ENCODE measurements at places on chromosomes 6 and 20.
A peak's percentile ranks its signal among the peaks of the same experiment; 100 is the strongest.

DNA sequence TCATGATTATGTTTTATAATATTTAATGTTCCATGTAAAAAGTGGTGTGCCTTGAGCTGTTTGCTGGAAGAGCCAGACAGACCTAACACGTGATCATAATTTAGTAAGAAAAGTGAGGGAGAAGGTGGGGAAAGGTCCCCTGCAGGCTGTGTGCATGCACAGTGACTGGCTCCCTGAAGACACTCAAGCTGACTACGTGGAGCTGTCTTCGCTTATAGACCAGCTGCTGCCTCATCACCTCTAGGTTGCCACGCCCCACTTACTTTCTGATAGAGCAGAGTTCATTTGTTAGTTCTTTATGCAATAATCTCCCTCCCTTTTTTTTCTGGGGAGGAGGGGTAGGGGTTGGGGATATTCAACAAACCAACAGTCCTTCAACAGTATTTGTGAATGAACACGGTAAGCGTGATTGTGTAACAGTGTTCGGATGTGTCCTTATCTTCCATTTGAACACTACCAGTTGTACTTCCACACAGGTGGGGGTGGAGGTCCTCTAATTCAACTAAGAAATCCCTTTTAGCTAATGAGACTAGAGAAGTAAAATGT is 157.3 kb downstream of the BACH2 start:
- no peak for DNase-seq

DNA sequence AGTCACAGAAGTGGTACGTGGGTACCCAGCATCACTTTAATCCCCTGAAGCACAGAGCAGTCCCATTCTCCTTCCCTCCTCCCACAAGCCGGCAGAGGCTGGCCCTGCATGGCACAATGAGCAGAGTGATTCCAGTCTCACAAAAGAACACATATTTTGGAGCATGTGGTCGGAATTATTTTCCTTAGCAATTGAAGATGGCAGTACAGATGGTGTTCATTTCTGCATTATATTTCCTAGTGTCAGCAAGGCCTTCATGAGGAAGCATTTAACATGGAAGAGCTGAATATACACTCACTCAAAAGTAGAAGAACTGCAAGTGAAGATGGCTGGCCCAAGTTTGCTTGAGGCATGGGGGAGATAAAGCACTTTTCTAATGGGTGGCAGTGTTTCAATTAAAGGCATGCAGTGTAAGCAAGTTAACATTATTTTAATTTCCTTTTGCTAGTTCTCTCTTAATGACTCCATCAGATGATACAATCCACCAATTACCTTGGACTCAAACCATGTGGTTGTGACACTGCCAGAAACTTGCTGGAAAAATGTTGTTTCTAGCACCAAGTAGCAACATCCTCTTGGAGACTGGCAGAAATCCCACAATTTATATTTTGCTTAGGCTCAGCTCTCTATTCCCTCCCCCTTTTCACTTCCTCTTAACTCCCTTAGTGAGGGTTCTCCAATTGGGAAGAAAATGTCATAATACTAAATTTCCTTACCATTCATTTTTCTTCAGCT is 74.4 kb downstream of the ARHGAP18 start:
- DNase-seq, result no peak

DNA sequence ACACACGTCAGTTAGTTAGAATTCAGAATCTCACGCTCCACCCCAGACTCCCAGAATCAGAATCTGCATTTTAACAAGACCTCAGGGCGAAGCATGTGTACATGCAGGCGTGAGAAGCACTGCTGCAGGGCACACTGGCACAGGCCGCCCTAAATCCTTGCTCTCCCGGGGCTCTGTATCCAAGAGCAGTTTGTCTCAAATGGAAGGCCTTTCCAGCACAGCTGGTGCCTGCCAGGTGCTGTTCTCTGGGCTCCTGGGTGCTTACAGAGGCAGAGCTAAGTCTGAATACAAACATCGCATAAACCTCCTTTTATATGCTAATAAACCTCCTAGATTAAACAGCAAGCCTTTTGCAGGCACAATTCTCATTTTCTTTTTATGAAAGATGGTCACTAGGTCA is 119.1 kb upstream of the CD93 start:
- DNase-seq, result no peak

- DNase-seq, result no peak
Observed at GRCh38 chr20:32507998-32508774, 76.9 kb downstream of the NOL4L start.

GRCh38 chr20:19688031-19688806 is 69.8 kb upstream of the RIN2 start:
- peak; percentile 90 for DNase-seq

DNA sequence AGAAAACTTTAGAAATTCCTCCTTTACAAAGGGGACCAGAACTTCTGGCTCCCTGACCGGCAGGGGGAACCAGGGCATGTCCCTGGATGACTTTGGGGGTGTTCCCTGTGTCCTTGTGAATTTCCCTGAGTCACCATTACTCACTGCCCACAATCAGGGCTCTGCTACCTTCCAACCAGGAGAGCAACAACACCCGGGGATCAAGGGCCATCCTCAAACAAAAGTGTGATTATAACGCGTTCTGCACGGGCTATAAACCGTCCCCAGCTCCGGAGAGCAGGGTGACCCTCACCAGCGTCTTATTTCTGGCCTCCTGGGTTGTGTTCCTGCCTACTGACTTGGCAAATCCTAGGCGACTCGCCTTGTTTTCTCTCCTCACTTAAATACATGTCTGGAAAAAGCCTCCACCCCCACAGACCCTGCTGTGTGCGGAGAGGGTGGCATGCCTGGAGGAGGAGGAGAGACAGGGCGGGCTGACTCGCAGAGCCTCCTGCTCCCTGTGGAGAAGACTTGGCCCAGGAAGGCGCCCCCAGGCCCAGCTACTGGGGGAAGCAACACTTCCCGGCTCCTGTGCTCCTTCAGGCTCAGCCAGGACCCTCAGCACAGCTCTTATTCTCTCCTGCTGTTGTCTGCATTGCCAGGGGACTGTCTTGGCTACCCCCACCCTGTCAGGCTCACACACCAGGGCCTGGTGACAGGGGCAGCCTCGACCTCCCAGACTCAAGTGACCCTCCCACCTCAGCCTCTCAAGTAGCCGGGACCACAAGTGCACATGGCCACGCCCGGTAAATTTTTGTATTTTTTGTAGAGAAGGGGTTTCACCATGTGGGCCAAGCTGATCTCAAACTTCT is 54.1 kb downstream of the FGD2 start:
- DNase-seq, result peak; percentile 95

- DNase-seq, result no peak
Observed at GRCh38 chr6:118529756-118530155, 18.3 kb upstream of the PLN start.

- no peak for DNase-seq
Observed at GRCh38 chr6:88584581-88585275, 378.7 kb downstream of the RNGTT start.

GRCh38 chr6:129263176-129263575 is 380.2 kb downstream of the LAMA2 start:
- DNase-seq, result no peak

DNA sequence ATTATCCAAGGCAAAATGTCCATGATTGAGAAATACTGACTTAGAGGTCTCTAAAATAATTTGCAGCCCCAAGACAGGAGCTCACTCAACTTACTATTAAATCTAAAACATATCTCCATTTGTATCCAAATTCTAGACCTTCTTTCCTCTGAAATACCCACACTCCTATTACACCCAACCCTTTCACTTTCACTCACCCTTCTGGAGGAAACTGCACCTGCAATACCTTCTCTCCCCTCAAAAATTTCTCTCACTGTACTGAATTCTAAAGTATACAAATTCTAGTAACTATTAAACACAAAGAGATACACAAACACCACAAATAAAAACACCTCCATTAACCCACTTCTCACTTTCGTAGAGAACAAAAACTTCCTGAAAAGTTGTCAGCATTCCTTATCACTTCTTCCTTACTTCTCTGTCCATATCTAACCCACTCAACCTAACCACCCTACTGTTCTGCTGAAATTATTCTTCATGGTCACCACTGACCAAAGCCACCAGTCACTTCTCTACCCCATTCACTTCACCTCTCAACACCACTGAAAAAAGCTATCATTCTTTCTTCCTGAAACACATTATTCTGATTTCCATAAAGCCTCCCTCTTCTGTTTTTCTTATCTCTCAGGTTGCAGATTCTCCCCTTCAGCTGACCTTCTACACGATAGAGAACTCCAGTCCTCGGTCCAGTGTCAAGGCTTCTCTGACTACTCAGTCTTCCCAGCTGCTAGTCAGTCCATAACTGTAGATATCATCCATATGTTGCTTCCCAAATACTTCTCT is 12.0 kb downstream of the LMBRD1 start:
- no peak for DNase-seq

- DNase-seq, result no peak
Observed at GRCh38 chr6:150349546-150349945, 19.3 kb upstream of the IYD start.

GRCh38 chr6:85715797-85716196 is 73.1 kb upstream of the SYNCRIP start:
- no peak for DNase-seq

GRCh38 chr6:49579649-49580048 is 29.2 kb downstream of the C6orf141 start:
- no peak for DNase-seq

- no peak for DNase-seq
Observed at GRCh38 chr6:158755636-158756035, 63.5 kb downstream of the EZR start.

GRCh38 chr6:106120006-106120405 is 33.9 kb downstream of the PRDM1 start:
- DNase-seq, result no peak

DNA sequence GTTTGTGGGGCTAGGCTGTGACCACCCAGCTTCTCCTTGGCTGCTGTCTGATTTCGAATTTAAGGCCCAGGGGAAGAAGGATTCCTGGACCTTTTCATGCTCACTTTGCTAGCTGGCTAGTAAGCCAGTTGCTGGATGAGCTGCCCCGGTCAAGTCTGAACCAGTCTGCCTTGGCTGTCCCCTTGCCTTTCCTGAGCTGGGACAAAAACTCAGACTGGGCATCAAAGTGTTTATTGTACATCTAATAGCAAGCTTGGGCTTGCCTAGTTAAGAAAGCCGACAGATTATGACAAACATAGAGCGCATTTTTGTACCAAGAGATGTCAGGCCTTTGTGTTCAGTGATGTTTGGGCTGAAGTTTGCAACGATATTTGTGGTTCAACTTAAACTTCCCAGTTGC is 750 bp upstream of the PAK5 start:
- no peak for DNase-seq

- DNase-seq, result no peak
Observed at GRCh38 chr6:32684246-32684645, 17.8 kb upstream of the HLA-DQB1 start.

DNA sequence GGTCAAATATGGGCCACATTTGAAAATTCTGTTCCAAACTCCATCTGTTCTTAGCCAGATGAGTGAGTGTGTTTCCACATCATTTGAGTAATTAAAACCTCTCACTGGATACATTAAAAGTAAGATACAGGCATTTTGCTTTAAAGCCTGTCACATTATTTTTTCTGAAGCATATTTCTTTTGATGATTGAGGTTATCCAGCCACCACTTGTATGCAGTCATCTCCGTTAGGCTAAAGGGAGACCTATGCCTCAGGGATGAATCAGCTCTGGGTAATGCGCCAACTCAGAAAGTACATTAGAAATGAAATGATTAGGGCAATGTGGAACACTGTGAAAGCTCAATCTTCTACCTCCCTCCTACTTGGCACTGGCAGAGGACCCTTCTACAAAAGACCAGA is 90.7 kb downstream of the SNAP25 start:
- peak; percentile 92 for DNase-seq

GRCh38 chr6:1993042-1993441 is 252.4 kb downstream of the GMDS start:
- DNase-seq, result peak; percentile 7

- no peak for DNase-seq
Observed at GRCh38 chr6:145534989-145535388, 200.3 kb downstream of the EPM2A start.

DNA sequence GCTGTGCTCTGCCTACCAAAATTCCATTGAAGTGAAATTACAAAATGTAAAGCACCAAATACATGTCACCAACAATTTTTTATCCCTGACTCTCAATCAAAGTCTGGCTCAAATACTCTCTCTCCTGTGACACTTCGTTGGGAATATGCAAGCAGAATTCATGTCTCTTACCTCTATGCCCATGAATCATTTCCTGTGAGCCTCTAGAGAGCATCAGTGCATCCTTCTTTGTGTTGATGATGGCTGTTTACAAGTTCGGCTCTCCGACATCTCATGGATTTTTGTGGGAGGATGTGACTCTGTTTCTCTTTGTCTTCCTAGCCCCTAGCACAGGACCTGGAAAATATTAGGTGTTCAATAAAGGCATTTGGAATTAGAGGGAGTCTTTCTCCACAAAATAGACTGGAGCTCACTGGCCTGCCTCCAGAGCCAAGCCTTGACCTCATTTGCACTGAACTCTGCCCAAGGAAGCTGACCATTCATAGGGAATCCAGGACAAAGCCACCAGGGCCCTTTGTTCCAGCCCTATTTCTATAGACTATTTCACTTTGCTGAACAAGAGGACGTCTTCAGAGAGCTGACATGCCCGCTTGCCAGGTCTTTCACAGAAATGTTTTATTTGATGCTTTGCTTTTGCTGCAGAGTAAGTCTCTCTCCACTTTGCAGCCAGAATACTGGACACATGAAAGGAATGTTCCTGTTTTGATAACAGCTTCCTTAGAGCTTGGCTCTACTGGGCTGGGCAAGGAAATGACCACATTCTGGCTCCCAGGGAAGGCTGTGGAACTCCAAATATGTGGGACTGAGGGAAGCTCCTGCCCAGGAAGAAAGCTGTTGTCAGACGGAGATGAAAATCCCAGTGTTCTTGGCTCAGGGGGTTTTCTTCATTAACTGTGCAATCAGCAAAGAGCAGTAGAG is 194.5 kb upstream of the CDYL start:
- DNase-seq, result peak; percentile 88

GRCh38 chr6:152943260-152943897 is 39.5 kb downstream of the FBXO5 start:
- no peak for DNase-seq

DNA sequence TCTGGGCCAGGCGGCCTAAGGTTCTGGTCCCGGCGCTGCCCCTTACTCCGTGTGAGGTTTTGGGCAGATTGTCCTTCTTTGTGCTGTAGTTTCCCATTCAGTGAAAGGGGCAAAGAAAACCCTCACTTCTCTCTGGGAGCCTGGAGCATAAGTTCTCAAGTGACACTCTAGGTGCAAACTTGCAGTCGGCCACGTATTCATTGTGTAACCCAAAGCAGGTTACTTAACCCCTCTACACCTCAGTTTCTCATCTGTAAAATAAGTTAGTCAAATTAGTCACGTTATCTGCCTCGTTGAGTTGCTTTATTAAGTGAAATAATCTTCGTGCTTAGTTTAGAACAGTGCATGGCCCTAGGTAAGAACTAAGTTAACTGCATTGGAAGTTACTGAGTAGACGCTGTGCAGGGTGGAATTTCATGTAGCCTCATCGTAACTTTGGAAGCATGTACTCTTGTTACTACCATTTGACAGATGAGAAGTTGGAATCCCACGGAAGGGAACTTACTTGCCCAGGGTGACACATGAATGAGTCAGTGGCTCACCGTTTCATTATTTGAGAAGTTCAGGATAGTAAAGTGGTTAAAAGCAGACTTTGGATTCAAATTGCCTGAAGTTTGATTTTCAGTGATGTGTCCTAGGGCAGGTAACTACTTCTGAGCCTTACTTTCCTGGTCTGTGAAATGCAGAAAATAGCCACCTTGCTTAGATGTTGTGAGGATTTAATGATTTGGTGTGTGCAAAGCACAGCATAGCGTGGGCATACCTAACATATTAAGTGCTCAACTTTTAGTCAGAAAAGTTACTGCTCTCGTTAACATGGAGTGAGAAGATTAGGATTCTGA is 556 bp upstream of the MROH8 start:
- peak; percentile 46 for DNase-seq
